ENCODE measurements at places on chromosomes 12 and 14.

- no peak for DNase-seq
These were observed 259.6 kb downstream of the CCER1 start for GRCh38 chr12:90695415-90695814.

GRCh38 chr12:68815232-68815927 is 7.4 kb downstream of the MDM2 start:
- DNase-seq: no peak

- no peak for DNase-seq
These were observed 19.4 kb upstream of the EVL start for GRCh38 chr14:100045642-100046344.

DNA sequence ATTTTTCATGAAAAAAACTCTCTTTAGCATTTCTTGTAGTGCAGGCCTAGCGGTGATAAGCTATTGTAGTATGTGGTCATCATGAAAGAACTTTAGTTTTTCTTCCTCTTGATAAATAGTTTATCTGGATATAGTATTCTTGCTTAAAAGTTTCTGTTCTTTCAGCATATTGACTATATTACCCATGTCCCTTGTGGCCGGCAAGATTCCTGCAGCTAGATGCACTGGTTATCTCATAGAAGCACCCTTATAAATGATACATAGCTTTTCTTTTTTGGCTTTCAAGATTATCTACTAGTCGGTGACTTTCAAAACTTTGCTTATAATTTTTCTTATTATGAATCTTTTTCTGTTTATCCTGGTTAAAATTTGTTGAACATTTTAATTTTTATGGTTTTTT is 234.8 kb downstream of the ALG10 start:
- no peak for DNase-seq

- DNase-seq: no peak
These were observed 478.5 kb downstream of the ATP23 start for GRCh38 chr12:58419905-58420304.

GRCh38 chr12:2627076-2627834 is 167.5 kb upstream of the FKBP4 start:
- no peak for DNase-seq

DNA sequence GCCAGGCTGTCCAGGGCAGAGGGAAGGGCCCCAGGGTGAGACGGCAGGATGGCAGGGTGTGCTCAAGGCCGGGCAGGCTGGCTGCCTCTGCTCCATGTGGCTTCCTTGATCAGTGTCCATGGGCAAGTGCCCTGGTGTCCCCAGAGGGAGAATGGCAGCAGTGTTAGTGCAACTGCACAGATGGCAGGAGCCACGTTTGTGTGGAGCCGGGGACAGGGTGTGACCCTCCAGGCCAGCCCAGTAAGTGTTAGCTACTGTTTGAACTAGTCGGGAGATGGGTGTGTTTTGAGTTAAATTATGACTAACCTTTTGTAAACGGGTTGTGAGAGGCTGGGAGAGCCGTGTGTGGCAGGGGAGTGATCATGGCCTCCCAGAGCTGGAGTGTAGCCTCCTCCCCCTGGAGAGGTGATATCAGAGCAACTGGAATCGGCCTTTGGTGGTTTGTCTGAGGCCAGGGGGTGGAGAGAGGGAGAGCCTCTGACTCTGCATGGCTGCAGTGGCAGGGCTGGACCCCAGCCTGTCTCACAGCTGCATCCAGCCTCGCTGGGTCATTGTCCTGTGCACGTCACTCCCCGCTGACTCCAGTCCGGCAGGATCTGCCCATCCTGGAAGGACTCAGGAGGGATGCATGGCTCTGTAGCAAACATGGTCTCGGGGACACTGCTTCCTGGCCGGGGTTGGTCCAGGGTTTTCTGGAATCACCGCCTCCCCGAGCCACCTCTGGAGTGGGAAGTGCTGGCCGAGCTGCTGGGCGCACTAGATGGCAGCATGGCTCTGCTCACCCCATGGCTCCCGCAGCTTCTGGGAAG is 27.8 kb downstream of the AACS start:
- no peak for DNase-seq

DNA sequence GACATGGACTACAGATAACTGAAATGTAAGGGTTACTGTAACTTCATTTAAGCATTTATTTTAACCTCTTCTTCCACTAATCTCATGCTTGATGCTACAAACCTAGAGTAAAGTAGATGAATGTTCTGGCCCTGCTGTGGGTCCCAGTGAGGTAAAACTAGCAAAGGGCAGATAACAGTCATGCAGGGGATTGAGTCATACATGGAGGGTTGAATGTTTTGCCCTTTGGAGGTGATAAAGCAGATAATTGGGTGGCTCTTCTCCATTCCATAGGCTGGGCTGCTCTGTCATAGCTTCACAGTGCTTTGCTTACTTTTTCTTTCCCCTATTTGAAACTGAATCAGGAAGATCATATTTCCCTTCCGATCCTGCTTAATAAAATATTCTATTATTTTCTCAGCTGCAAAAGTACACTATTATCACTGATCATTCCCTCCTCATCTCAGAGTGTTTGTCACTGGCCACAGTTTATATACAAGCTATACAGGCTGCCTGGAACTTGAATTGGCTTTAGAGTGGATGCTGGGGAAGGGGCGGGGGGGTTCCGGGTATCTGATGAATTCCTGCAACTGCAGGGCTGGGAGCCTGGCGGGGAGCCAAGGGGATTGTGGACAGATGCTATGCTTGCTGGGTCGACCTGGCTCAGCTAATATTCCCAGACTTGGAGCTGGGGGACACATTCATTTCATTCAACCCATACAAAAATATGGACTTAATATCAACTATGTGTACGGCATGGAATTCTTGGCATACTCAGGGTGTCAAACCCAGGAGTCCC is 235.1 kb downstream of the NRXN3 start:
- no peak for DNase-seq

DNA sequence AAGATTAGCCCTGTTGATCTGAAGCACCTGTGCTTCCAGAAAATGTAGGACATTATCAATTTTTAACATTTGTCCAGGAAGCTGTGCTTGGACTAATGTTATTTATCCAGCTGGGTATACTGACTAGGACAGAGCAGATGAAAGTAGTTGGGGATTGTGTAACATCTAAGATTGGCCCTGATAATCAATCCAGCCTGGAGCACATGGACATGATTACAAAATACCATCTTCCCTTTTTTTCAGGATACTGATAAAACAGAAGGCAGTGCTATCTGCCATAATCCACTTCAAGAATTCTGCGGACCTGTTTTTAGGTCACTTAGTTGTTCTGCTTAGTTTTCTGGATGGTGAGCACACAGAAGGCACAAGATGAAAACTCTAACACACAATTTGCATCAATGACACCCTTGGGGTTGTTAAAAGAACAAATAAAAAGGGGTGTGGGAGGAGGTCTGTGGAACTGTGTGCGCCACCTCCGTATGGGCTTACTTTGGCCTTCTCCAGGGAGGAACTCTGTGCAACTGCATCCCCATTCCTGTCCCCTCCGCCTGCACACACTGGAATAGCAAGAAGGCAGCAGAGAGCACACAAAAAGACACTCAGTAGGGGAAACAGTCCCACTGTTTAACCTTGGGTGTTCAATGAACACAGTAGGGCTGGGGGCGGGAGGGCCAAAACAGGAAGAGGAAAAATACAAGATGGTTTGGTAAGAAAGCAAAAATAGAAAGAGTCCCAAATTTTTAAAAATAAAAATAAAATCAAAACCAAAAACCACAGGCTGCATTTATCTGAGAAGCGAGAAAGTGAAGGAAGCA is 31.1 kb upstream of the DUSP6 start:
- no peak for DNase-seq

GRCh38 chr12:113222730-113223531 is 1.7 kb downstream of the TPCN1 start:
- no peak for DNase-seq

DNA sequence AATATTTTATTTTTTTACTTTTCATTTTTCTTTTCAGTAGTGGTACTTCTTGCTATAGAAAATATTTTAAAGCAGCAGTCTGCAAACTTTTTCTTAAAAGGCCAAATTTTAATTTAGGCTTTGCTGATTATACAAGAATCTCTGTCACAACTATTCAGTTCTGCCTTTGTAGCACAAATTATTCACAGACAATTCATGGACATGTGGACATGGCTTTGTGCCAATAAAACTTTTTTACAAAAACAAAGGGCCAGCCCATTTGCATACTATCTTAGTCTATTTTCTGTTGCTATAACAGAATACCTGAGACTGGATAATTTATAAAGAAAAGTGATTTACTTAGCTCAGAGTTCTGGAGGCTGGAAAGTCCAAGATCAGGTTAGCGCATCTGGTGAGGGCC is 17.1 kb downstream of the LLPH start:
- DNase-seq: no peak

GRCh38 chr12:15710860-15711510 is 78.2 kb downstream of the EPS8 start:
- no peak for DNase-seq

- no peak for DNase-seq
These were observed 124.4 kb upstream of the KRR1 start for GRCh38 chr12:75635606-75636444.

DNA sequence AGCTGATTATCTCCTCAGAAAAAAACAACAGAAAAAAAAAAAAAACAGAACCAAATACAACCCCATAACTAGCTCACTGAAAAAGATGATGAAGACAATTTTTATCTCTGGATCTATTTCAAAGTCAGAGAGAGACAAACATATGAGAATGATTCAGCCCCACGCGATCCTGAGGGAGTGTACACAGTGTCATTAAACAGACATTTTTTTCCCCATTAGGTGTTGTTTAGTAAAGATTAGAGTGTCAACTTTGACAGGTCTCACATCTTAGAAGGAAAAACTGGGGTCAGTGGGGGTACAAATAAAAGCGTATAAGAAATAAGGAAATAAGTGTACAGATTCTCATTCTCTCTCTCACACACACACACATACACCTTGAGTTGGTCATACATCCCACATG is 635.4 kb downstream of the NRXN3 start:
- no peak for DNase-seq

DNA sequence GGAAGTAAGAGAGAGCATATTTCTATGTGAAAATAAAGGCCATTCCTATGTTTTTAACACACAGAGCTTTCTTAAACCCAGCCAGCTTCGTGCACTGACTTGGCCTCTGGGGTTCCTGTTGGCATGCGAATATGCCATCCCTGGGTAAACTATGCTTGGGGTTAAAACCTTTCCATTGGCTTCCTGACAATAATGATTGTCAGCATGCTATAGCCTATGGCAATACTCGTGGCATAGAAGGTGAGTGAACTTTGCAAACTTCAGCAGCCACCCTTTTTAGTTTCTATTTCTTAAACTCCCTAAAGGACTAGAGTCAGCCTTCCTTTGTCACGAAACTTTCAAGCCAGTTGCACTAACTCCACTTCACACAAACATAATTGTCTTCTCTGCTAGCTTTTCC is 148.4 kb upstream of the RGS6 start:
- DNase-seq: no peak

DNA sequence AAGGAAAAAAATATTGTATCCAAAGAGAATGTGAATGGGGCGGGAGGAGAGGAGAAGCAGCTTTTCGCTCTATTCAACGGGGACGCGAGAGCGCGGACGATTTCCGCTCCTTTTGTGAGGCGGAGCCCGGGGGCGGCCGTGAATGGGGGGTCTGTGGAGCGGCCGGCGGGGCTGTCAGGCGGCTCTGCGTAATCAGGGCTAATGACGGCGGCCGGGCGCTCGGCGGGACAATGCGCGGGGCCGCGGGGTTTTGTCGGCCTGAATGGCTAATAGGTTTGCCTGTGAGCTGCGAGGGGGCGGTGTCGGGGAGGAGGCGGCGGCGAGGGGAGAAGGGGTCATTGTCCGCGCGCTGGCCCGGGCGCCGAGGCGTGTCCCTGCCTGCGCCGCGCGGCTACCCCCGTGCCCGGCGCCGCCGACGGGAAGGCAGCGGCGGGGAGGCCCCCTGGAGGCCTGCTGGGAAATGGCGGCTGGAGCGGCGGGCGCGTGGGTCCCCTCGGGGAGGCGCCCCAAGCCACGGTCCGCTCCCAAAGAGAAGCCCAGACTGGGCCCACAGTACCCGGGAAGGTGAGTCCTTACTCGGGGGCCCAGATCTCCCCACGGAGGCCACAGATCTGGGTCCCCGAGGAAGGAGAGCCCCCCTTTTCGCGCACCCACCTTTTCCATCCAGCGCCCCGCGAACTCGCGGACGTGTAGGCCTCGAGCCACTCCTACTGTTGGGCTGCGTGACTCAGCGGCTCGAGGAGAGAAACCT is 6.0 kb downstream of the SIX6 start:
- DNase-seq: no peak

GRCh38 chr14:72634691-72635616 is 258.9 kb downstream of the DPF3 start:
- DNase-seq: no peak
